ENCODE measurements at places on chromosomes 11 and 22. TPM values are rescaled to one million over a fixed set of nuclear protein-coding genes. Genes with fewer than 3 reads are reported as not detected.

DNA sequence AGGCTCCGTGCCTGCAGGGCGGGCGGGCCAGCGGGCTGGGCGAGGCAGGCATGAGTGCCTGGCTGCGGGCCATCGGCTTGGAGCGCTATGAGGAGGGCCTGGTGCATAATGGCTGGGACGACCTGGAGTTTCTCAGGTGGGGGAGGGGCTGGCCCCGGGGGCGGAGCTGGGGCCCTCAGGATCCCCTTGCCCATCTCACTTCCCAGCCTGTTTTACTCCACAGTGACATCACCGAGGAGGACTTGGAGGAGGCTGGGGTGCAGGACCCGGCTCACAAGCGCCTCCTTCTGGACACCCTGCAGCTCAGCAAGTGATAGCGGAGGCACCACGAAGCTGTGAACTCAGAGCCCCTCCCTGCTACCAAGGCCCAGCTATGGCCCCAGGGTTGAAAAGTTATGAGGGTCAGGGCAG lies 5.9 kb downstream of the PHOX2A start:
- H3K27me3 ChIP-seq = peaks cover 10% of the 10 kb centered on the region
- H3K36me3 ChIP-seq = no peaks in the 10 kb centered on the region
- no peak overlapping the region for H3K27ac ChIP-seq
- H3K4me1 ChIP-seq = peaks cover 18% of the 10 kb centered on the region
- DNase-seq = no peak
- H3K4me3 ChIP-seq = no peak overlapping the region

POU2AF2 gene
- total RNA-seq = not detected

DNA sequence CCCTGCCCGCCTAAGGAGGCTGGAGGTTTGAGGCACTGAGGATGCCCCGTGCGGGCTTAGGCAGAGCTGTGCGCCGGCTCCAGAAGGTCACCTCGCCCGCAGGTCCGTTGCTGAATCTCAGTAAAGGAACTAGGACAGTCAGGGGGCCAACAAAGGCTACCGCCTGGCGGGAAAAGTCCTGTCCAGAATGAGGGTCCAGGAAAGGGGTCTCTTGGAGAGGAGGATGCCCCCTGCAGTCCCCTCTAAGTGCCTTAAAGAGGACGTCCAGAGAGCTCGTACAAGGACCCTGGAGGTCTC lies 548 bp downstream of the PVALB start:
- H3K27me3 ChIP-seq = no peaks in the 10 kb centered on the region
- H3K4me3 ChIP-seq = no peak overlapping the region
- H3K36me3 ChIP-seq = no peaks in the 10 kb centered on the region
- H3K4me1 ChIP-seq = no peaks in the 10 kb centered on the region
- no peak overlapping the region for H3K27ac ChIP-seq

DNA sequence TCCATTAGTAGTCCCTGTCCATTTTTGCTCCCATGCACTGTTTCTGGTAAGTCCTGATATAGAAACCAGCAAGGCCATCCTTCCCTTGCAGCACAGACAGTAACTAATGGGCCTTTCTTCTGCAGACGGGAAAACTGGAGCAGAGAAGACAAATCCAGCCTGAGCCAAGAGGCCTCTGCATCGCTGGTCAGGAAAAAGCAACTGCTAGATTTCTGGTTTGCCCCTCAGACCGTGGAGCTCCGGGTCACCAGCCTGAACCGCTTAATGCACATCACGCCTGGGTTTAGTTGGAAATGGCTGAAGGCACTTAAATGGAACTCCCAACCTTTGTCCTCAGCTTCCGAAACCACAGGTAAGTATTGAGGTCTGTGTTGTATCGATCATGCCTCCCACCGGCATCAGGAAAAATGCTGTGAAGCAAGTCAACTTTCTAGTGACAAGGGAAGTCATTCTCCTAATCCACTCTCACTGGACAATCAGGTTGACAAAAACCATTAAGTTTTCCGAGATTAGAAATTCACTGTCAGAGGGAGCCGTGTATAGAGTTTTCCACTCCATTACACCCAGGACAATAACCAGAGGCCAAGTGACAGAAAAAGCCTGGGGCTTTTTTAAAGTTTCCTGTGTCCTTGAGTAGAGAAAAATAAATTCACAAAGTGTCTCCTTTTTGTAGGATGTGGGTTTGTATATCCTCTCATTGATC lies 14.8 kb upstream of the LMO2 start:
- H3K27me3 ChIP-seq = no peaks in the 10 kb centered on the region
- H3K27ac ChIP-seq = no peak overlapping the region
- no peaks in the 10 kb centered on the region for H3K4me1 ChIP-seq
- DNase-seq = no peak

SRRD gene
- total RNA-seq = 4.2 TPM

- no peaks in the 10 kb centered on the region for H3K4me1 ChIP-seq
- no peaks in the 10 kb centered on the region for H3K36me3 ChIP-seq
- no peaks in the 10 kb centered on the region for H3K27me3 ChIP-seq
These were observed 885 bp downstream of the TRMU start for GRCh38 chr22:46336119-46337078.

SYT13 gene
- total RNA-seq = 22.3 TPM

Measured in Peyer's patch (tissue), 4 donors.